ENCODE measurements at places on chromosomes 12 and 14.

DNA sequence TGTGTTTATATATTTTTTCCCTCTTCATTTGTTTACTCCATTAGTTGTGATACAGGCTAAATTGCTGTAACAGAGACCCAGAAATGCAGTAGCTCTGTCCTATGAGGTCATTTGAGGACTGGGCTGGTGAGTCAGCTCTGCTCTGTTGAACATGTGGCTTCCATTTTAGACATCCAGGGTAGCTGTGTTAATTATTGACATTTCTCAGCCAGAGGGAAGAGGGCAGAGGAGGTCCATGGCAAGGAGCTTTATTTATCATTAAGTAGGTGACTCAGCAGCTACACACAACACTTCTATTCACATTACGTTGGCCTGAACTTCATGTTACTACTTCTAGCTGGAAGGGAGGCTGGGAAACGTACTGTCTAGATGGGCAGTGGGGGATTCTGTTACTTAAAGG is 85.4 kb downstream of the PTCSC3 start:
- no peak for DNase-seq

- no peak for DNase-seq
These were observed 2.2 kb upstream of the SAV1 start for GRCh38 chr14:50670196-50670865.

DNA sequence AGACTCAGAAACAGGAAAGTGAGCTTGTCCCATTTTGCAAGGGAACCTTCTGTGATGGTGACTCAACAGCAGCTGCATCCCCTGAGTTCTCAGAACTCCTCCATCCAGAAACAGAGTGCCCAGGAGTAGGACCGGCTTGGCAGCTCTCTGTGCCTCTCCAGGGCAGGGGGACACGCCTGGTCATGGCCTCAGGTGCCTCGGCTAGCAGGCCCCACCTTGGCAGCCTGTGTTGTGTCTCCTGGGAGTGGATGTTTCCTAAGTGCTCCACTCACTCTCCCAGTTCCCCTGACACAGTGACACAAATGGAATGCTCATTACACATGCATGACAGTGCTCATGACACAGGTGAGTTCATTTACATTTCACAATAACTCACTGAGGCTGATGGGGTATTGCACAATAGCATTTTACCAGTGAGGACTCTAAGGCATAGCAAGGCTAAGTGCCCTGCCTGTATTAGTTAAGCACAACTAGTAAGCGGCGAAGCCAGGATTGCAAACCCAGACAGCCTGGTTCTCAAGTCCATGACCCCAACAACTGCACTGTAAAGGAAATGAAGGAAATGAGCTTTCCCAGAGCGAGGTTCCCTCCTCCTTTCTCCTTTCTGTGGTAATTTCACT is 47.4 kb downstream of the CALM1 start:
- DNase-seq = no peak

- DNase-seq = no peak
These were observed 2.9 kb downstream of the ZFHX2 start for GRCh38 chr14:23548351-23549318.

GRCh38 chr12:68521321-68521839 is 89.3 kb upstream of the RAP1B start:
- DNase-seq = no peak

DNA sequence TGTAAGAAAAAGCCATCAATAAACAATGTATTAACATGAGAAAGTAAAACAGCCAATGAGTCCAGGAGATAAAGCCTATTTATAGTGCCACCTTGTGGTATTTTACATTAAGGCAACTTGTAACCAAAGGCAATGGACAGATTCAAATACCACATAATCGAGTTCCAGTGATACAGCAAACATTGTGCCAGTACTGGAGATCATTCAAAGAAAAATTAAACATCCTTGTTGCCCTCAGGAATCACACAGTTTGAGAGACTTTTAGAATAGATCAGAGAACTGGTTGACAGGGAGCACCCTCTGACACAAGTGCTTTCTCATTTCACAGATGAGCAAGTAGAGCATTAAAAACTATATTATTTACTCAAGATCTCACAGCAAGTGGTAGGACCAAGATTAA is 98.1 kb downstream of the DDHD1 start:
- no peak for DNase-seq

DNA sequence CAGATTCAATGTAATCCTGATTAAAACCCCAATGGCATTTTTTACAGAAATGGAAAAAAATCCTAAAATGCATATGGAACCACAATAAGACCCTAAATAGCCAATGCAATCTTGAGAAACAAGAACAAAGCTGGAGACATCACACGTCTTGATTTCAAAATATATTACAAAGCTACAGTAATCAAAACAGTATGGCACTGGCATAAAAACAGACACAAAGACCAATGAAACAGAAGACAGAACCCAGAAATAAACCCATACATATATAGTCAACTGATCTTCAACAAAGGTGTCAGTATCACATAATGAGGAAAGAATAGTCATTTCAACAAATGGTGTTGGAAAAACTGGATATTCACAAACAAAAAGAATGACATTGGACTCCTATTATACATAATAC is 9.4 kb upstream of the ABCC9 start:
- DNase-seq = no peak

GRCh38 chr14:69154779-69155178 is 1.9 kb upstream of the DCAF5 start:
- no peak for DNase-seq

GRCh38 chr14:23183479-23183878 is at the start of gene SLC7A8:
SLC7A8 (minus strand) TSS chr14:23183660; CDS start chr14:23182914, 746 bp downstream.
- DNase-seq = peak; percentile 16

GRCh38 chr12:120110550-120111501 is 5.7 kb downstream of the RAB35 start:
- DNase-seq = no peak

GRCh38 chr14:90905531-90905930 is 89.3 kb upstream of the TTC7B start:
- DNase-seq = no peak

GRCh38 chr12:120314220-120314619 is 12.1 kb downstream of the SIRT4 start:
- DNase-seq = no peak

DNA sequence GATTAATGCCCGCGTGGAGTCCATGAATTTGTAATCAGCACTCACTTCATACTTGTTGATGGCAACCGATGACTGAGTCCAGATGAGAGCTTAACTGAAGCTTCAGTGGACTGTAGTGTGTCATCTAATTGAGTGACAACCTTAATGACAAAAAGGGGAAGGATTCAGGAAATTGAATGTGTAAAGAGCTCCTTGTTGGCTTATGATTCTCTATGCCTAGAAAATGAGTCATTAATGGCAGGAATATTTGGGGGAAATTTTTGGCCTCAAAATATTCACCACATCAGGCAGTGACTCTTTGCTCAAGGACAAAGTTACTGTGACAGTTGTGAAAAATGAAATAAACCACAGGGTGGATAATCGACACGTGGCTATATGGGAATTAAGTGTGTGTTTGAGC is 55.3 kb upstream of the STON2 start:
- DNase-seq = no peak

- DNase-seq = no peak
These were observed 252.4 kb downstream of the KCNC2 start for GRCh38 chr12:74957231-74957630.

DNA sequence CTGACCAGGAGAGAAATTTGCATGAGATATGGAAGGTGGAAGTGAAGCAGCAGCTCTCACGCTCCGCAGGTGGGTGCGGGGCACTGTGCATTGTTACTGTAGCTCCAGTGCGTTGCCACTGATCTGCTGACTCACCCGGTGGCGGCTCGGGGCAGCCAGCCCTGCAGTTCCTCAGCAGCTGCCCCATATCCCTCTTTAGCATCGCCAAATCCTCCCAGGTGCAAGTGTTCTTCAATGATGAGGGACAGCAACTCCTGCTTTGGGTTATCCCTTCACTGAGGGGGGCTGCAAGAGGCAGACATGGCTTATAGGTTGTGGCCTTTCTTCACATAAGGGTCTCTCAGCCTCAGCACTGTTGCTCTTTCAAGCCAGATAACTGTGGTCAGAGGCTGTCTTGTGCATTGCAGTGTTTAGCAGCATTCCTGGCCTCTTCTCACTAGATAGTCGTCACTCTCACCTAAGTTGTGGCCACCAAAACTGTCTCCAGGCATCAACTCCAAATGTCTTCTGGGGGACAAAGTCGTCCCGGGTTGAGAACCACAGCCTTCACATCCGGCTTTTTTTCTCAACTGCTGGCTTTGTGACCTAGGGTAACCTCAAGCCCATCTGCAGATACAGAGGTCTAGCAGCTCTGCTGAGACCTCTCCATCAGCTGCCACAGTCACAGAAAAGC is 180.8 kb downstream of the EFCAB11 start:
- DNase-seq = peak; percentile 14

- peak; percentile 5 for DNase-seq
These were observed 98.1 kb upstream of the GRIP1 start for GRCh38 chr12:66776974-66777373.

- no peak for DNase-seq
These were observed 69.6 kb upstream of the AEBP2 start for GRCh38 chr12:19369691-19370148.

GRCh38 chr14:98470663-98471062 is 801.3 kb downstream of the BCL11B start:
- DNase-seq = no peak

- DNase-seq = no peak
These were observed 31.9 kb downstream of the CACNA1C start for GRCh38 chr12:2084553-2085296.

- no peak for DNase-seq
These were observed 138.1 kb upstream of the C14orf180 start for GRCh38 chr14:104441275-104442106.

- no peak for DNase-seq
These were observed 39.6 kb downstream of the CFAP251 start for GRCh38 chr12:121957861-121958515.

GRCh38 chr12:45416126-45416525 is 200.2 kb downstream of the ANO6 start:
- no peak for DNase-seq

GRCh38 chr14:68879841-68880575 is 87.1 kb upstream of the ZFP36L1 start:
- DNase-seq = no peak

DNA sequence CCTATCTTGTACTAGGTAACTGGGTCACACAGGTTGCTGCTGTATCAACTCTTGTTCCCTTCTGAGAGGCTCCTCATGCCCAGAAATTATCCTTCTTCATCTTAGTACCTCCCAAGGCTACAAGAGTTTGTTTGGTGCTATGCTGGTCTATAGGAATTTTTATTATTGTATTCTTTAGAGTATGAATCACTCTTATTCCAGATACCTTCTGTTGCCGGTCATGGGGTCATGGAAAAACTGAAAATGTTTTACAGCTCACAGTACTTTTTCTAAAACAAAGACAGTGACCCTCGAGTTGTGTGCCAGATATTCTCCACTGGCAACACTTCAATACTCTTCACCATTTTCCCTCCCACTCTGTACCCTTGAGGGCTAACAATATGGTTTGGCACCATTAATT is 1598.0 kb upstream of the TMEM132C start:
- no peak for DNase-seq

- no peak for DNase-seq
These were observed 24.9 kb downstream of the PSMC1 start for GRCh38 chr14:90281261-90281660.

DNA sequence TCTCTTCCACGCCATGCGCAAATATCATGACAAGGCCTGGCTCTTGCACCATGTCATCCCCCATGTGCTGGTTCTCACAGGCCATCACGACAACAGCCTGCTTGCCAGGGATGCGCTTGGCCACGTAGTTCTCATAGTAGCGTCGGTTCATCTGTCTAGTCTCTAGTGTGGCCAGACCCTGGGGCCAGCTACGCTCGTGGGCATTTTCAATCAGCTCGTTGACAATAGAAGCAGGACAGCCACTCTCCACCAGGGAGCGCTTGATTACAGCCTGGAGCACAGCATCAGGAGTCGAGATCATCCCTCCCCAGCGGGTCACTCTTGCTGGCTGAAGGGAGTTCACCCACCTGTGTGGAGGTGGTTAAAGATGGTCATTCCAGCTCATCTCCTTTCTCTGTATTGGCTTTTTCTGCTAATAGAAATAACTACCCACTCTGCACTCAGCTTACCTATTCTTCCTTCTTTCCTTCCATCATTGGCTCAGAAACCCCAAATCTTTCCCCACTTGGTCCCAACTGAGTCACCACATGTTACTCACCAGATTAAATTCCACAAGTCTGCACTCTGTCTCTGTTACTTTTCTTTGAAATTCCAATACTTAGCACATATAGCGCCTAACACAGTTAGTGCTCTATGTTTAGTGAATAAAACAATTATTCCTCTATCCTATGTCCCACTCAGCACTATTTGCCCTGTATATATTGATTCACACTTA is 15.1 kb downstream of the RNF41 start:
- no peak for DNase-seq

DNA sequence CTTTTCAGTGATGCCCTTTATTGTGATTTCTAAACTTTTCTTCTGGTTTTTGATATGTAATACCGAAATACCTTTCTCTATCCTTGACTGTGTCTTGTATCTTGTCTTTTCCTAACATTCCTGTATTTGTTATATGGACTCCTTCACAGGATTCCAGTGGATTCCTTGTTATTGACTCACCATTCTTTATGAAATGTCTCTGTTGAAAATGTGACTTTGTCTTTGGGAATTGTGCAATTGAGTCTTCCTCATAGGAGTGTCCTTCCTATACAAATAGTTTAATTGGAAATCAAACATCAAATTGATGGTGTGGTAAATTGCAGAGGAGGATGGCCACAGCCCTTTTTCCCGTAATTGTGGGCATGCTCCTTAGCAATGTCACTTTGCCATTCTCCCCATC is 296.6 kb upstream of the KITLG start:
- DNase-seq = no peak

DNA sequence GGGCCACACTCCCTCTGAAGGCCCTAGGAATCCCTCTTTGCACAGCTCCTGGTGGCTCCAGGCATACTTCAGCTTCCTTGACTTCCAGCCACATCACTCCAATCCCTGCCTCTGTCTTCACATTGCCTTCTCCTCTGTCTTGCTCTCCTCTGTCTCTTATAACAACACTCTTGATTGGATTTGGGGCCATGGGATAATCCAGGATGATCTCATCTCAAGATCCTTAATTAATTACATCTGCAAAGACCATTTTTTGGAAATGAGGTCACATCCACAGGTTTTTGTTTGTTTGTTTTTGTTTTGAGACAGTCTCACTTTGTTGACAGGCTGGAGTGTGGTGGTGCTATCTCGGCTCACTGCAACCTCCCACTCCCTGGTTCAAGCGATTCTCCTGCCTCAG is 88.7 kb downstream of the TMTC1 start:
- DNase-seq = no peak

- no peak for DNase-seq
These were observed 397.1 kb downstream of the APAF1 start for GRCh38 chr12:99042226-99042625.

DNA sequence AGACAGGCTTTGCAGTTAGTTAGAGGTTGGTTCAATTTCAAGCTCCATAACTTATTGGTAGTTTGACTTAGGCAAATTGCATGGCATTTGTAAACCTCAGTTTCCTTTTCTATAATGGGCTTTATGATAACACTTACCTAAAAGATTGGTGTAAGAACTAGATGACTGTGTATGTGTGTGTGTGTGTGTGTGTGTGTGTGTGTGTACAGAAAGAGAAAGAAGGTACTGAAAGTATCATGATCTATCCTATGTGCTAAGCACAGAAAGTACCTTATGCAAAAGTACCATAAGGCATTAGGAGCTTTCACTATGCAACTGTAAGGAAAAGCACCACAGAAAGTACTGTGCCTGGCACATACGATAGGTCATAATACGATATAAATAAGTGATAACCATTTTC is 304.3 kb upstream of the KITLG start:
- DNase-seq = no peak

- DNase-seq = no peak
These were observed 31.2 kb downstream of the SLC15A5 start for GRCh38 chr12:16246264-16246663.
